Activated T-cell treated with anti-CD3 and anti-CD28 coated beads, Interleukin-2, amount 50 U/mL, for 4 hours (primary cell): ENCODE measurements at places on chromosomes 4 and X. TPM values are rescaled to one million over a fixed set of nuclear protein-coding genes. Genes with fewer than 3 reads are reported as not detected.

Gene WNK3
- total RNA-seq, result 0.24 TPM

Gene LIAS
- total RNA-seq, result 36.2 TPM

Gene CABS1
- total RNA-seq, result not detected

Gene ADAMTS3
- 0.18 TPM for total RNA-seq

Gene ACOT9
- 28.0 TPM for total RNA-seq

GRCh38 chr4:6278801-6279197 lies 9.1 kb downstream of the WFS1 start:
- no peak for DNase-seq

- DNase-seq, result no peak
Measured at GRCh38 chr4:26030780-26031179, 116.8 kb downstream of the SMIM20 start.

DNA sequence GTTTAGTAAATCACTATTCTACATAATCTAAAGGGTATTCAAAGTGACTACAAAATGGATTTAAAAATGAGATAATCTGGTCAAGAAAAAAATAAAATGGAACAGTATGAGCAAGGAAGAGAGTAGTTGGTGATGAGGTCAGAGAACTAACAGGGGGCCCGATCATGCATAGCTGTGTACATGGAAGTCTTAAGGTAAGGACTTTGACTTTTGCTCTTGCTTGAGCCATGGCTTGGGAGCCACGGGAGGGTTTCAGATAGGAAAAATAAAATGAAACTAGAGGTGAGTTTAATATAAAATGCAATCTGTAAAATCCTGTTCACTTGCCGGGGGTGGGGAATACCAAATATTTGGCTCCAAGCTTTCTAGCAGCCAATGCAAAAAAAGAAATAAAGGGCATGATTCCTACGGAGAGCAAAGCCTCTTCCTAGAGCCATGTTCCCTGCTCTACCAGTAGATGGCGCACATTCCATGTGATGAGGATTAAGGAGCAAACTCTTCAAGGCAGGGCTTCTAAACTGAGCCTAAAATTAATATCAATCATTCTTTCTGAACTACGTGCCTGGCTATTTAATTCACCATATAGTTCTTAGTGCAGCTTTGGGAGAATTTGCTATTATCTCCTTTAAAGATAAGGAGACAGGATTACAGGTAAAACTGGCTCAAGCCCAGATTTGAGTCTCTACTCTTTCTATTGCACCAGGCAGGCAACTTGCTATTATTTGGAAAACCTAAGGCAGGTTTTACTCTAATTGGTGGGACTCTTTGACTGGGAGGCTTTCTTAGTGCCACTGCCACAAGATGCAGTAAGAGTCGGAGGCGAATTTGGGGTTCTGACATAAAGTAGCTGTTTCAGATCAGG lies 6.8 kb upstream of the CLCN5 start:
- peak; percentile 23 for DNase-seq

GRCh38 chrX:141791856-141792255 lies 46.3 kb upstream of the MAGEC3 start:
- no peak for DNase-seq

GRCh38 chr4:25951390-25951952 lies 37.5 kb downstream of the SMIM20 start:
- DNase-seq, result no peak

- no peak for DNase-seq
Measured at GRCh38 chrX:42739258-42739657, 38.7 kb downstream of the PPP1R2C start.

- no peak for DNase-seq
Measured at GRCh38 chrX:130260316-130260715, 8.4 kb downstream of the ZNF280C start.
